ENCODE measurements at places on chromosomes 6 and 20.

GRCh38 chr20:25496968-25497401 is 88.3 kb downstream of the NINL start:
- no peak for DNase-seq

GRCh38 chr20:54295686-54296085 is 87.8 kb downstream of the PFDN4 start:
- DNase-seq, result no peak

GRCh38 chr6:24228681-24229255 is 102.8 kb downstream of the NRSN1 start:
- DNase-seq, result no peak

GRCh38 chr6:24788031-24788665 is 10.6 kb downstream of the ARMH2 start:
- DNase-seq, result no peak

GRCh38 chr6:84033523-84034451 is at the start of gene MRAP2:
MRAP2 (plus strand) TSS chr6:84033772; CDS start chr6:84055319, 21,547 bp downstream.
- no peak for DNase-seq

GRCh38 chr6:142339968-142340658 is 38.3 kb downstream of the ADGRG6 start:
- no peak for DNase-seq

GRCh38 chr6:111843347-111844147 is 29.7 kb downstream of the FYN start:
- DNase-seq, result no peak

GRCh38 chr6:110557199-110557598 is 80.8 kb upstream of the SLC22A16 start:
- no peak for DNase-seq

GRCh38 chr20:53899351-53900167 is 170.8 kb downstream of the BCAS1 start:
- no peak for DNase-seq

GRCh38 chr6:117050301-117050700 is 173.3 kb downstream of the RFX6 start:
- no peak for DNase-seq

GRCh38 chr20:7689151-7689550 is 251.1 kb downstream of the HAO1 start:
- DNase-seq, result no peak

DNA sequence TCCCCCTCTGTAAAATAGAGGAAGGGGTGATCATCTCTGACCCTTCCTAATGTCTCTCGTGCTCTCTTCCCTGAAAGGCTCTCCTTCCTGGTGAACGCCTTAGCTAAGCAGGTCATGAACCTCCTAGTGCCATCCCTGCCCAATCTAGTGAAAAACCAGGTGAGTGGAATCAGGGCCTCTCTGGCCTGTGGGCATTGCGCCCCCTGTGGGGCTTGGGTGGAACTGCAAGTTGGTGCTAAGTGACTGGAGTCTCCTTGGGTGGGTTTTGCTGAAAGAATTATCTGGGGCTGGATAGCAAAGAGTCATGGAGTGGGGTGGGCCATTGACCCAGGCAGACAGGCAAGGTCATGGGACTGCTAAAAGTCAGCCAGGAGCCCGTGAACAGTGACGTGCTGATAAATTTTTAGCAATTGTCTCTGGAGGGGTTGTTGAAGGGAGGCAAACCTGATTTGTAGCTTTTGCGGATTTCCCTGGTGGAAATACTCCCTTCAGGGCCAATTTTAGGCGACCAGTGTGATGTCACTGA is 8.9 kb downstream of the BPIFB1 start:
- no peak for DNase-seq

DNA sequence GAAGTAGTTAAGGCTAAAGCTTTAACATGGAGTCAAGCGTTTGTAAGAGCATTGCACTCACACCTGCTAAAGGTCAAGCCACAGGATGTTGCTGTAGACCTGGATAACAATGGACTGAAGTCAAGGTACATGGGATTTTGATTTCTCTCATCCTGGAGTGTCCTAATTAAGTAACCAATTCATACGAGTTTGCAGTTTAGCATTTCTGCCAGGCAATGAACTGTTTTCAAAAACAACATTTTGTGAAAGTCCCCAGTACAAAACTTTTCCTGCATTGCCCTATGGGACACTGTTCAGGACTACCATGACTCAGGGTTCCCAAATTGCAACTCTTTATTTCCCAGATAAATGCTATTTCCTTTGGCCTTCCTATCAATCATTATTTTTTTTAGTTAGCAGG is 17.4 kb upstream of the SIRPB1 start:
- no peak for DNase-seq

- DNase-seq, result no peak
These were observed 29.7 kb downstream of the GJA1 start for GRCh38 chr6:121465101-121465500.

GRCh38 chr6:113363048-113363798 is 493.9 kb upstream of the MARCKS start:
- no peak for DNase-seq

GRCh38 chr6:3529721-3530120 is 72.9 kb upstream of the SLC22A23 start:
- DNase-seq, result no peak

GRCh38 chr6:5302995-5303622 is 41.8 kb downstream of the FARS2 start:
- peak; percentile 9 for DNase-seq

GRCh38 chr6:96878143-96878542 is 19.5 kb downstream of the NDUFAF4 start:
- DNase-seq, result no peak

- DNase-seq, result no peak
These were observed 54.7 kb downstream of the SSR1 start for GRCh38 chr6:7258231-7258763.

DNA sequence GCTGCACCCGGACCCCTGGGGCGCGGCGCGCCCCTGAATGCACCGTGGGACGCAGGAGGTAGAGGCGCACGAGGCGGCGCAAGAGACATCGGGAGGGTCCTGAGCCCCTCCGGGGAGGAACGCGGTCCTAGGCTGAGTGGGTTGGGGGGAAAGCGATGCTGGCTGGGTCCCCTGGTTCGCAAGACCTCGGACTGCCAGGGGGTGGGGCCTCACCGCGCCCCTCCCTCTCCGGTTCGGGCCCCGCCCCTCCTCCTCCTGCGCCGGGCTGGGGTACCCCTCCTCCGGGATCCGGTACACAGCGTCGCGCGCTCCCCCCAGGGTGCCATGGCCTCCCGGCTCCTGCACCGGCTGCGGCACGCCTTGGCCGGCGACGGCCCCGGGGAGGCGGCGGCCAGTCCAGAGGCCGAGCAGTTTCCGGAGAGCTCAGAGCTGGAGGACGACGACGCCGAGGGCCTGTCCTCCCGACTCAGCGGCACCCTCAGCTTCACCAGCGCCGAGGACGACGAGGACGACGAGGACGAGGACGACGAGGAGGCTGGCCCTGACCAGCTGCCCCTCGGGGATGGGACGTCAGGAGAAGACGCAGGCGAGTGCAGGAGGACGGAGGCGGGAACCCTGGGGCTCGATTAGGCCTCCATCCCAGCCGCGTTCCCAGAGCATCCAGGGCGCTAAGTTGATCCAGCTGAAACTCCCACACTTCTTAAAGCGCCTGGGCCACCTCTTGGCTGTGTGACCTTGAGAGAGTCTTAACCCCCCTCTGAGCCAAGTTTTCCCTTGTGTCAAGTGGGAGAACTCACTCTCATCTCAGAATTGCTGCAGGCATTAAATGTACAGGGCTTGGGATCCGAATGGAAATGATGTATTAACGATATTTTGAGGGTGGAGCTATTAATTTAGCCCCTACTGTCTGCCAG is 541 bp downstream of the SNX21 start:
- no peak for DNase-seq

DNA sequence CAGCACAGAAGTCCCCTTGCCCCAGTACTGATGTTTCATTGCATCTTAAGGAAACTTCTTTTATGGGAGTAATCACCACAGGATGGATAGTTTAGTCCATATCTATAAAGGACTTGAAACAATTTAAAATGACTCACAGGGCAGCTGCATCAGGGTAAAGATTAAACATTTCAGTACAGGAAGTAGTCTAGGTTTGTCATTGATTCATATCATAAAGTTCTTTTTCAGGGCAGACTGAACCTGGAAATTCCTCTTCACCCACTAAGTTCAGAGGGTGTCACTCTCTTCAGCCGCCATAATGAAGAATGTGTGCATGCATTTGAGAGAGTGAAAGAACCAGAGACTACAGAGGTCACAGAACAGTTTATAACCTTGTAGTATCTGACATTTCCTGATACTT is 296.3 kb upstream of the JAG1 start:
- DNase-seq, result no peak

DNA sequence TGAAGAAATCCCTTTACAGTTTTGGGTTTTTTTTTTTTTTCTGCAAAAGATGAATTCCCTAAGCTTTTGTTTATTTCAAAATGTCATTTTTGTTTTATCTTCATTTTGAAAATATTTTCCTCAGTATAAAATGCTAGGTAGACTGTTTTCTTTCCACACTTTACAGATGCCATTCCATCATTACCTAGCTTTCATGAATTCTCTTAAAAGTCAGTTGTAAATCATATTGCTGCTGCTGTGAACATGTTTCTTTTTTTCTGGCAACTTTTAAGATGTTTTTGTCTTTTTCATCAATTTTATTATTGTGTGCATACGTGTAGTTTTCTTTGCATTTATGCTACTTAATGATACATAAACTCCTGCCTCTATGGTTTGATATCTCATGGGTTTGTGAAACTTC is 168.3 kb downstream of the FAXC start:
- no peak for DNase-seq

GRCh38 chr20:49426873-49427272 is 55.6 kb downstream of the KCNB1 start:
- no peak for DNase-seq

DNA sequence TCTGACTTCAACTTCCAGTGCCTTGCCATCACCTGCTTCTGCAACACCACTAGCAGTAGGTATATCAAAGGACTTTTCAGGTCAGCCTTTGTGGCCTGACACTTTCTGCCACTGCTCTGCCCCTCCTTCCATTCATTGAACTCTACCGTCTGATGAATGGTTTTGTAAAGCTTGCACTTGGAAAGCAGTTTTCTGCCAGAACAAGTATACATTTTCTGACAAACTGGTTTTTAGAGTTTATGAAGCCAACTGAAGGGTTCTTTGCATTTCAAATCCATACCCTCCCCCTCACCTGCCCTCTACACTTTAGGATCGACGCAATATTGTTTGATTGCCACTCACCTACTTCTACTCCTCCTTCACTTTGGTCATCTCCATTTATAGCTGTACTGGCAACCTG is 603.1 kb downstream of the HACE1 start:
- no peak for DNase-seq

- DNase-seq, result peak; percentile 40
These were observed 186.5 kb downstream of the PDE7B start for GRCh38 chr6:136037876-136038460.

DNA sequence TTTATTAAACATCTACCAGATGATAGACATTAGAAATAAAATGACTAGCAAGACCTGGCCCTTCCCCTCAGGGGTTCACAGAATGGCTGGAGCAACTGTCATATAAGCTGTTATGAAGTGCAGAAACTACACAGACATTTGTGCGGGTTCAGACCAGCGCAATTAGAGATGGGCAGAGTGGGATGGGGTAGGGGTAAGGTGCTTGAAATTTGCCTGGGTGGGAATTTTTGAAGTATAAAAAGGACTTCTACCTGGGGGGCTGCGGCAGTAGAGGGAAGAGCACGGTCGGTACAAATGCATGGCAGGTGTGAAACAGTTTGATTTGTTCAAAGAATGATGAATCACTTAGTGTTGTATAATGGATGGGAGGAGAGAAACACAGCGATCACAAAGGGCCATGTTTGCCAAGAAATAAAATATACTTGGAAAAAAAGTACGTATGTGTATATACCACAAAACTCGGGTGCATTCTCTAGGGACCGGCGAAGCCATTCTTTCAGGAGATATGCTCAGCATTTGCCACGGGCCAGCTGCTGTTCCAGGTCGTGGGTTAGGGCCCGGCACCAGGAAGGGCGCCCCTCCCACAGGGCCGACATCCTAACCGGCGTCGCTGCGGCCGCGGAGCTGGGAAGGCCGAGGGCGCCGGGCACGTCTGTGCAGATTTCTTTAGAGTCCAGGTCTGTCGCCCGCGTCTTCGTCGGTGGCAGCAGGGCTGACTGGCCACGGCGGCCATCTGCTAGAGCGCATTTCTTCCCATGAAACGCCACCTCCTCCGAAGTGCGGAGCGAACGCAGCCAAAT is 809 bp upstream of the NOL7 start:
- DNase-seq, result no peak

DNA sequence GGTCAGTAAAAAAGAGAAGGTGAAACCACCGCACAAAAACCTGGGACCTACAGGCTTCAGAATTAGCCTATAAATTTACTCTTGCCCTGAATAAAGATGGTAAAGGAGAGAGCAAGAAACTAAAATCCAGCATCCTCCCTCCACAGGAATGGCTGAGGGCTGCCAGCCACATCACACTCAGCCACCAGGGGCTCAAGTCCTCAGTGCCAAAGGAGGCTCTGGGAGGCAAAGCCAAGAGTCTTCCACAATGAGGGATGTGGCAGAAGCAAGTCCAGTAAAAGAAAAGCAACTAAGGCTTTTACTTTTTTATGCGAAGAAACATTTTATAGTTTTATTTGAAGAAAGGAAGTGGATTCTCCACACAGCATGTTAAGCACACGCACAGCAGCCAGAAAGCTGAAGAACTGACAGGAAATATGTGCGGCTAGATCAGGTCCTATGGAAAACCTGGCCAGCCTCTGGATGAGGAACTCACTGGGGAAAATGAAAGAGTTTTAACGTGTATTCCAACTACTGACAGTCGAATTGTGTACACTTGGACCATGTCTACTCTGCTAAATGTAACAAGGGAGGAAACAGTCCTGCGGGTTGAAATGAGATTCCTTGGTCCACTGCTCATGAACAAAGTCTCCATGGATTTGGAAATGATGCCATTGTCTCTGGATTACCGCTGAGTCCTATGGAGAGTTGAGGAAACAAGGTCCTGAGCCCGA is 219.4 kb upstream of the SSTR4 start:
- DNase-seq, result no peak

GRCh38 chr6:63236398-63236817 is 25.1 kb downstream of the FKBP1C start:
- DNase-seq, result no peak

GRCh38 chr20:19275630-19276071 is 63.2 kb downstream of the SLC24A3 start:
- no peak for DNase-seq

GRCh38 chr6:19158586-19158985 is 678.6 kb upstream of the ID4 start:
- no peak for DNase-seq

GRCh38 chr6:36324191-36324590 is 12.5 kb downstream of the BNIP5 start:
- DNase-seq, result no peak

GRCh38 chr20:32535953-32536823 is 48.9 kb downstream of the NOL4L start:
- no peak for DNase-seq

DNA sequence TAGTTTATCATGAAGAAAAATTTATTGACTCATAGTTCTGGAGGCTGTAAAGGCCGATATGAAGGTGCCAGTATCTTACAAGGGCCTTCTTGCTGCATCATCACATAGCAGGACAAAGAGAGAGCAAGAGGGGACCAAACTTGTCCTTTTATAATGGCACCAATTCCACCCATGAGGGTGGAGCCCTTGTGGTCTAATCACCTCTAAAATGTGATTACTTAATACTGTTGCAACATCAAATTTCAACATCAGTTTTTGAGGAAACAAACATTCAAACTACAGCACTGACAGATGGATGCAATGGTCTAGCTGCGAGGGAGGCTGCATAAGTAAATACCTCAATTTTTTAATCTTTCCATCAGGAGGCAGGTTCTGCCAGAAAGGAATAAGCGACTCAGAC is 76.7 kb upstream of the LAMA2 start:
- DNase-seq, result no peak

GRCh38 chr6:155325700-155326516 is 11.6 kb upstream of the TFB1M start:
- no peak for DNase-seq

- no peak for DNase-seq
These were observed 59.6 kb downstream of the PRDM1 start for GRCh38 chr6:106145741-106146227.

Measured in astrocyte of the cerebellum (primary cell).